ENCODE measurements at places on chromosomes 12 and 14.
A peak's percentile ranks its signal among the peaks of the same experiment; 100 is the strongest.

- DNase-seq, result no peak
Observed at GRCh38 chr14:54916101-54916500, 13.5 kb upstream of the GCH1 start.

GRCh38 chr14:102854091-102854703 lies 68.3 kb upstream of the AMN start:
- no peak for DNase-seq

GRCh38 chr12:75631831-75632230 lies 120.4 kb upstream of the KRR1 start:
- no peak for DNase-seq

- no peak for DNase-seq
Observed at GRCh38 chr14:95290871-95291431, 28.8 kb downstream of the CLMN start.

DNA sequence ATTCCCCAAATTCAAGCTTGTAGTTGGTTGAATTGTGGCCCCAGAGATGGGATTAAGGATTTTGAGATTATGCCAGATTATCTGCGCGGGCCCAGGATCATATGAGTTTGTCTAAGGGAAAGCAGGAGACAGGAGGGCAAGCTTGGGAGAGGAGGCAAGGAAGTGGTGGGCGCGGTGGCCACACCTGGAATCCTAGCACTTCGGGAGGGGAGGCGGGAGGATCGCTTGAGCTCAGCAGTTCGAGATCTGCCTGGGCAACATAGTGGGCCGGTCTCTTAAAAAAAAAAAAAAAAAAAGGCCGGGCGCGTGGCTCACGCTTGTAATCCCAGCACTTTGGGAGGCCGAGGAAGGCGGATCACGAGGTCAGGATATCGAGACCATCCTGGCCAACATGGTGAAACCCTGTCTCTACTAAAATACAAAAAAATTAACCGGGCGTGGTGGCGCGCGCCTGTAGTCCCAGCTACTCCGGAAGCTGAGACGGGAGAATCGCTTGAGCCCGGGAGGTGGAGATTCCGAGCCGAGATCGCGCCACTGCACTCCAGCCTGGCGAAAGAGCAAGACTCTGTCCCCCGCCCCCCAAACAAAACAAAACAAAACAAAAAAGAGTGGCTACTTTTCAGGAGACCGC lies 881 bp upstream of the PUS1 start:
- no peak for DNase-seq

- DNase-seq, result no peak
Observed at GRCh38 chr14:91374879-91375702, 42.5 kb downstream of the CCDC88C start.

DNA sequence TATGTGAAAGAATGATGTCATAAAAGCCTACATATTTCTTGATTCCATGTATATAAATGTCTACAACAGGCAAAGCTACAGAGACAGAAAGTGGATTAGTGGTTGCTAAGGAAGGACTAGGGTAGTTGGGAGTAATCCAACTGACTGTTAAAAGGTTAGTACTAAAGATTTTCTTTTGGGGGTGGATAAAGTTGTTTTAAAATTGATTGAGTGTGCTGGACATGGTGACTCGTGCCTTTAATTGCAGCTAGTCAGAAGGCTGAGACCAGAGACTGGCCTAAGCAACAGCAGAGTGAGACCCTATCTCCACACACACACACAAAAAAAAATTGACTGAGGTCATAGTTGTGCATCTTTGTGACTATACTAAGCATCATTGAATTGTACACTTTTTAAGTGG lies 234.3 kb downstream of the C12orf50 start:
- DNase-seq, result no peak

GRCh38 chr14:78974691-78975090 lies 804.5 kb downstream of the NRXN3 start:
- DNase-seq, result no peak

GRCh38 chr14:63727736-63728728 lies at the start of gene SGPP1:
Gene SGPP1 (minus strand): TSS chr14:63728065. CDS start chr14:63727944, 121 bp downstream.
- peak; percentile 38 for DNase-seq

DNA sequence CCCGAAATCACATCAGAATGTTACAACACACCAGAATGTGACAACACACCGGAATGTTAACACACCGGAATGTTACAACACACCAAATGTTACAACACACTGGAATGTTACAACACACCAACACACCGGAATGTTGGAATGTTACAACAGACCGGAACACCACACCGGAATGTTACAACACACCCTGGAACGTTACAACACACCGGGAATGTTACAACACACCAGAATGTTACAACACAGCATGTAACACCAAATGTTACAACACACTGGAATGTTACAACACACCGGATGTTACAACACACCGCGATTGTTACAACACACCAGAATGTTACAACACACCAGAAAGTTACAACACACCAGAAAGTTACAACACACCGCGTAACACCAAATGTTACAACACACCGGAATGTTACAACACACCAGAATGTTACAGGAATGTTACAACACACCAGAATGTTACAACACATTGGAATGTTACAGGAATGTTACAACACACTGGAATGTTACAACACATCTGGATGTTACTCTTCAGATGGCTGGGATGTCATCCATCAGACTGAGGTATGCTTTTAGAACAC lies 21.1 kb downstream of the CHFR start:
- DNase-seq, result peak; percentile 53

DNA sequence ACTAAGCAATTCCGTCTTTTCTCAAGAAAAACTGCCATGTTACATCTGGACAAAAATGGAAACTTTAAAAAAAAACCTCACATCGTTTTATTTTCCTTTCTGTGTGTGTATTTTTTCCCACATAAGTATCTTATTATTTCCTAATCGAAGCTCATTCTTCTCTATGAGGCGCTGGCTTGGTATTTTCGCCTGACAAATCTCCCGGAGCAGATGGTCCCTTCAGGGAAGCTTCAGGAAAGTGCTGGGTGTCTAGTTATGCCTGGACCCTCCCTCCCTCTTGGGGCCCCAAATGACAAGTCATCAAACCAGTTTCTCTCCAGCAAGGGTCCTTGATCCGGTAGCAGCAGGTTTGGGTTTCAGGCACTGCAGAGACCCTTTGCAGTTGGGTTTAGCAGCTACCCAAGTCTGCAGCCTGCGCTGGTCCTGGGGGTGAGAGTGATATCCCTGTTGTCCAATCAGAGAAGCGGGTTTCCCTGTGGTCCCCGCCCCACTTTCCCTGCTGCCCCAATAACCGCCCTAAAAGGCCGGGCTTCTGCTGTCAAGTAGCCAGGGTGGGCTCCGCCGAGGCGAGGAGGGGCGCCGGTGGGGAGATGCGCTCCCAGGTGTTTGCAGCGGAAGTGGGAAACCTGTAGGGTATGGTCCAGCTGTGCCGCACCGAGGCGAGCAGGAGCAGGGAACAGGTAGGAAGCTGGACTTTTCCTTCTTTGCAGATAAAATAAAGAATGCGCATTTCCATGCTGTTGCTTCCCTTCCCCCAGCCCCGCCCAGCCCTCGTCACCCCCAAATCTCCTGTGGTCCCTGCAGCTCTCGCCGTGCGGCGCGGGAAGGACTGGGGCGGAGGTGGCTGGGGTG lies at the start of gene CNTN1:
TSS of gene CNTN1 (plus strand) at position 527 of the 852 bp plus-strand sequence.
- no peak for DNase-seq

GRCh38 chr12:94819011-94819410 lies 168.7 kb upstream of the TMCC3 start:
- DNase-seq, result no peak

- DNase-seq, result no peak
Observed at GRCh38 chr12:97503073-97503855, 40.7 kb downstream of the RMST start.

GRCh38 chr12:39920647-39921046 lies 185.2 kb downstream of the SLC2A13 start:
- DNase-seq, result no peak

DNA sequence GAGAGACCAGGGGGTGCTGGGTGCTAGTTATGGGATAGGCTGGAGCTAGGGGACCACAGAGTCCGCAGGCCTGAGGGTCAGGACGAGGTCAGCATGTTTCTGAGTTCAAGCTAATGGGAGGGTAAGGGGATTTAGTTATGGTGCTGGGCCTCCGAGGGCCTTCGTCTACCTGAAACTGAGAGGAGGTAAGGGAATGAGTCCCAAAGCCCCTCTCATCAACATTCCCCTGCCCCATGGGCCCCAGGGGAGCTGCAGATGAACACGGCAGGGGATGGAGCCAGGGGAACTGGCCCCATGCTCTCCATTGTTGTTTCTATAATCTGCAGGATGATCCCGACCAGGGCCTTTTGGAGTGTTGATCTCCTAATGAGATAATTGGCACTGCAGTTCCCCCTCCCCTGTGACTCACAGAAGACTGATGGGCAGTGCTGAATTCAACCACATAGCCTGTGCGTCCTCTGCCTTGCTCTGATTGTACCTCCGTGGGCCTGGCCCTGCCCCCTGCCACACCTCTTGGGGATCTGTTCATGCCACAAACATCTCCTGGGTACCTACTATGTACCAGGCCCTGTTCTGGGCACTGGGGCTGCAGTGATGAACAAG lies 21.4 kb downstream of the FAIM2 start:
- DNase-seq, result no peak

- peak; percentile 52 for DNase-seq
Observed at GRCh38 chr12:67649570-67650387, 1.2 kb downstream of the DYRK2 start.

DNA sequence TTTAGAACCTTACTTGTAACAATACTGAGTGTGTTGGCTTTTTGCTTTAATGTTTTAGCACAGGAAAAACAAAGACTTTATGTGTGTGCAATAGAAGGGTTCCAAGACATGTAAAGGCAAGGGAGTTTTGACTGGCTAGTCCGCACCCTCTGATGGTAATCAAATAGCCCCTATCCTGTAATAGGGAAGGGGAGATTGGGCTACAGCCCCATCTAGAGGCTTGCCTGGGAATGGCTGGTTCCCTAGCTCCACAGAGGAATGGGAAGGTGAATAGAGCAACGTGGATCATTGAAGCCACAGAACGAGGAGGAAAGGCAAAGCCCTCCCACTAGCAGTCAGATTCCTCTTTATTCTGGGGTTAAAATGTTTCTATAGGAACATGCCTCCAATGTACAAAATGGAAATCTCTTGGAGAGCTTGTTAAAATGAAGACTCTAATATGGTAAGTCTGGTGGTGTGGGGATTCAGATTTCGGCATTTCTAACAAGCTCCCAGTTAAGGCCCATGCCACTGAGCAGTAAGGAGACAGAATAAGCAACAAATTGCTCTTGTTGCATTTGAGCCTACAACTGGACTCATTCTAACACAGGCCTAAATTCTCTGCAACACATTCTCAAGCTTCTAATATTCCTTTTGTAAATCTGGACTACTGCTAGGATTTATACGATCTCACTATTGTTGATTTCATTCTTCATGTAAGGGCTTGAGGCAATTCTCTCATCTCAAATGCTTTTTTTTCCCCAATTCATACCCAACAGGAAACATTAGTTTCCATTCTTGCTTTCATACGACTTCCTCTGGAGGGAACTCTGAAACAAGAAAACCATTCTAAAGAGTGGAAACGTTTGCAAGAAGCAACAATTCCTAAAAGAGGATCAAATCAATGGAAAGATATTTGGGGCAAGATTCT lies 57.1 kb downstream of the NIN start:
- peak; percentile 31 for DNase-seq

DNA sequence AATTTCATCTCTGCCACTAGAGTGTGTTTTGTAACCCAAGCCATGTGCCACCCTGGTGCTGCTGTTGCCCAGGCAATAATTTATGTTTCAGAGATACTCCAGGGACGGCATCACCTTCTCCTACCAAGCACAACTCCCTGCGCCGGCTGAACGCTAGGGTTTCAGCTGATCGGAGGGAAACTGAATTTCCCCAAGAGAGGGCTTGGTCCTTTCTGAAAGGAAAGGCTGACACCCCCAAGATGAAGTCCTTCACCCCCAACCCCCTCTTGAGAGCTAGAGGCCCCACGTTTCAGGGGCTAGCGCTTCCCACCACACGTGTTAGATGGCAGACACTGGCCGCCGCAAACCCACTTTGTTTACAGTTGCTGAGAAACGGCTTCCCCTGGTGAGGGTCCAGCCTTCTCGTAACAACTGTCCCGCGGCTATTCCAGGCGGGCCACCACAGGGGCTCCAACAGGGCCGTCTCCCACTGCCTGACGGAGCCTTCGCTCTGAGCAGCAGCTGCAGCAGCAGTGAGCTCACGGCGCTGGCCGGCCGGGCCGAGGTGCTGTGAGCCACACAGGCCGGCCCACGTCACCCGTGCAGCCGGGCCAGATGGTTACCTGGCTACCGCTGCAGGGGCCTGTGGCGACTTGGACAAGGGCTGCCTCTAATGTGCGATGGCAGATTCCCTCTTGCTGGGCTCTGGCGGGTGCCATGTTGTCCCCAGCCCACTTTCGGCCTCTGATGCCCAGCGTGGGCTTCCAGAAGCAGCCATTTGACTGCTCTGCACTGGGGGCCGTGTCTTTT lies 66.4 kb downstream of the TESC start:
- no peak for DNase-seq

GRCh38 chr12:112031472-112031871 lies 18.2 kb downstream of the ERP29 start:
- no peak for DNase-seq

GRCh38 chr12:53775478-53776145 lies 23.8 kb upstream of the CISTR start:
- DNase-seq, result no peak

DNA sequence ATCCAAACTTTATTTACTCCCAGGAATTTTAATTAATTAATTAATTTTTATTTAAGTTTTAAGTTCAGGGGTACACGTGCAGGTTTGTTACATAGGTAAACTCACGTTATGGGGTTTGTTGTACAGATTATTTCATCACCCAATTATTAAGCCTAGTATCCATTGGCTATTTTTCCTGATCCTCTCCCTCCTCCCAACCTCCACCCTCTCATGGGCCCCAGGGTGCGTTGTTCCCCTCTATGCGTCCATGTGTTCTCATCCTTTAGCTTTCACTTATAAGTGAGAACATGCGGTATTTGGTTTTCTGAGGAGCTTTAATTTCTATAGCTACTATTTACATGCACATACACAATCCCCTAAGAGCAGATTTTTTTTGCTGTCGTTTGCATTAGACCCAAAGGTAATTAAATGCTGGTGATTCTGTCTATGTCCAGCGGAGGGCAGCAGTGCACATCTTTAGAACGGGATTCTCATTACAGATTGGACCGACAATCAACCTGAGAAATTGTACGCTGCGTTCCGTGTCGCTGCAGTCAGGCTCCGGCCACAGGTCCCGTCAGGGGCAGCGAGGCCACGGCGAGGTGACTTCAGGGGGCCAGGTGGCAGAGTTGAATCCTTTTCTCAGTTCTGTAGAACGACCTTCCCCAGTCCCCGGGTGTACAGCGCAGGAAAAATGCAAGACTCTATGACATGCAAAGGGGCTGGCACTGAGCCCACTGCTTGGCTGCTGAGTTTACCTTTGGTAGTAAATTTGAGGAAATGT lies 11.6 kb downstream of the TMEM30B start:
- DNase-seq, result peak; percentile 67

DNA sequence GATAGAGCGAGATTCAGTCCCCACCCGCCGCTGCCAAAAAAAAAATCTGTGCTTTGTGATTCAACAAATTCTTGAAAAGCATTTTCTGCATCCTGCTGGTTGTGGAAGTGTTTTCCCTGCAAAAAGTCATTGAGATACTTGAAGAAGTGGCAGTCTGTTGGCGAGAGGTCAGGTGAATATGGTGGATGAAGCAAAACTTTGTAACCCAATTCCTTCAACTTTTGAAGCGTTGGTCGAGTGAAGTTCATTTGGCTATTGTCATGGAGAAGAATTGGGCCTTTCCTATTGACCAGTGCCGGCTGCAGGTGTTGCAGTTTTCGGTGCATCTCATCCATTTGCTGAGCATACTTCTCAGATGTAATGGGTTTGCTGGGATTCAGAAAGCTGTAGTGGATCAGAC lies 20.9 kb downstream of the SRGAP1 start:
- DNase-seq, result no peak

- no peak for DNase-seq
Observed at GRCh38 chr12:104643093-104643818, 186.5 kb downstream of the CHST11 start.

All from NB4 (cell line).